ENCODE measurements at places on chromosomes 7 and 10.
A peak's percentile ranks its signal among the peaks of the same experiment; 100 is the strongest.

DNA sequence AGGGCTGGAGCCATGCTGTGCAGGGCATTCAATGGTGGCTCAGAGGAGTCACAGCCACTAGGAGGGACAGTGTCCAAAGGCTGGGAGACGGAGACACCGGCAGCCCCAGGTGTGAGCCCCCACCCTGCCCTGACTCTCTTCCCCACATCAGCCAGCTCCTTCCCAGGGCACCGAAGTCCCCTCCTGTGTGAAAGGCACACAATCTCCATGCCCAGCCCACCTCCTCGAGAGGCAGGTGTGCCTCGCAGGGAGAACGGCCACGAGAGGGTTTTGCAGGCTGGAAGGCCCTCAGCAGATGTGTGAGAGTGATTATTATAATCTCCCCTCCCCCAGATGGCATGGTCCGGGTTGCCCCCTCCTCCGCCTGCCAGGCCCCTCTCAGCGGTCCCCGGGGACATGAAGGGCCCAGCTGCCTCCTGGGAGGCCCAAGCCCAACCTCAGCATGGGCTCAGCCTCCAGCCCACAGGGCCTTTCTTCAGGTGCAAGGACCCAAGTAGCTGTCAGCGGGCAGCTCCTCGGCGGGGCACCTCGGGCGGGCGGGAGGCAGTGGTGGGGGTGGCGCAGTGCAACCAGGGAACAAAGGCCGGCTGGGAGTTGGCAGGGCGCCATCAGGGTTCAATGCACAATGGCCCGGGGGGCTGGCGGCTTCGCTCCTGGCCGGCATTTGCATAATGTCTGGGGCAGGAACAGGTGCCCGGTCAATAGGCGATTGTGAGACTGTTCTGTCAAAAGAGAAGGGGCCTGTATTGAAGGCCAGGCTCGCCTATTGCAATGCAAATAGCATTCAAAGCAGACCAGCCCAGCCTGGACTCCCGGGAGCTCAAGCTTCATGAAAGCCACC lies 155.3 kb upstream of the ZMIZ1 start:
- peaks cover 2% of the 10 kb centered on the region for H3K4me1 ChIP-seq
- no peak for DNase-seq
- H3K36me3 ChIP-seq, result no peaks in the 10 kb centered on the region

DNA sequence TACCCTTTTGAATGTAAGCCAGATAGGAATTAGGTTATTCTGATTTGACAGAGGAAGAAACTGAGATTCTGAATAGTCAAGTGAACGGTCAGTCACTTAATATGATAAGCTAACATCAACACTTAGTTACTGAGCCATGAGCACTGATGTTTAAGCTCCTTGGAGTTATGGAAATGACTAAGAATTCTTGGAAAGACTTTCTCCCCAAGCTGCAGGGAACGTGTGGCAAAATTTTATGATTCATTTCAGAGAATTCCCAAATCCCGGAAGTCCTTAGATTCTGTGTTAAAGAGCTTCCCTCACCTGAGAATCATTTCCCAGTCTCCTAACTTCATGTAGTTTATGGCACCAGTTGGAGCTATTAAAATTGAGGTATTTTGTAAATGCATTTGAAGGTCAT lies 330.9 kb downstream of the XPNPEP1 start:
- H3K4me1 ChIP-seq, result no peaks in the 10 kb centered on the region
- no peak overlapping the region for H3K27ac ChIP-seq
- H3K4me3 ChIP-seq, result no peak overlapping the region
- H3K27me3 ChIP-seq, result no peaks in the 10 kb centered on the region
- no peaks in the 10 kb centered on the region for H3K36me3 ChIP-seq
- DNase-seq, result no peak

GRCh38 chr10:17609523-17610079 lies 7.6 kb downstream of the HACD1 start:
- no peak for DNase-seq
- no peaks in the 10 kb centered on the region for H3K4me1 ChIP-seq
- no peak overlapping the region for H3K4me3 ChIP-seq
- no peak overlapping the region for H3K27ac ChIP-seq
- no peaks in the 10 kb centered on the region for H3K36me3 ChIP-seq

DNA sequence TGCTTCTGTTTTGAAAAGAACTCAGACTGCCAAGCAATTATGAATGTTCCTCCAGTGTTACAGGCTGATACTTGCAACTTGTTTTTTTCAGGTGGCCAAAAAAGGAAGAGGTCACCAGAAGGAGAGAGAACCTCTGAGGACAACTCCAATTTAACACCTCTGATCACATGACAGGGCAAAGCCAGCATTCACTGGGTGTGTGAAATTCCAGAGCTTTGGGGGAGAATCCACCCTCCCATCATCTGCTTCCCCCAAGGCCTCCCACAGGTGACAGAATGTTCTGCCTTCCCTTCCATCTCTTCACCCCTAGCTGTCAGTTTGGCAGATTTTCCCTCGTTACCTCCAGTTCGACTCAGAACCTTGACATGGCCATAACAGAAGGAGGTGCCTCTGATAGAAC lies 39.1 kb downstream of the GOT1 start:
- H3K27ac ChIP-seq, result peak overlapping the region; percentile 71
- H3K27me3 ChIP-seq, result no peaks in the 10 kb centered on the region

DNA sequence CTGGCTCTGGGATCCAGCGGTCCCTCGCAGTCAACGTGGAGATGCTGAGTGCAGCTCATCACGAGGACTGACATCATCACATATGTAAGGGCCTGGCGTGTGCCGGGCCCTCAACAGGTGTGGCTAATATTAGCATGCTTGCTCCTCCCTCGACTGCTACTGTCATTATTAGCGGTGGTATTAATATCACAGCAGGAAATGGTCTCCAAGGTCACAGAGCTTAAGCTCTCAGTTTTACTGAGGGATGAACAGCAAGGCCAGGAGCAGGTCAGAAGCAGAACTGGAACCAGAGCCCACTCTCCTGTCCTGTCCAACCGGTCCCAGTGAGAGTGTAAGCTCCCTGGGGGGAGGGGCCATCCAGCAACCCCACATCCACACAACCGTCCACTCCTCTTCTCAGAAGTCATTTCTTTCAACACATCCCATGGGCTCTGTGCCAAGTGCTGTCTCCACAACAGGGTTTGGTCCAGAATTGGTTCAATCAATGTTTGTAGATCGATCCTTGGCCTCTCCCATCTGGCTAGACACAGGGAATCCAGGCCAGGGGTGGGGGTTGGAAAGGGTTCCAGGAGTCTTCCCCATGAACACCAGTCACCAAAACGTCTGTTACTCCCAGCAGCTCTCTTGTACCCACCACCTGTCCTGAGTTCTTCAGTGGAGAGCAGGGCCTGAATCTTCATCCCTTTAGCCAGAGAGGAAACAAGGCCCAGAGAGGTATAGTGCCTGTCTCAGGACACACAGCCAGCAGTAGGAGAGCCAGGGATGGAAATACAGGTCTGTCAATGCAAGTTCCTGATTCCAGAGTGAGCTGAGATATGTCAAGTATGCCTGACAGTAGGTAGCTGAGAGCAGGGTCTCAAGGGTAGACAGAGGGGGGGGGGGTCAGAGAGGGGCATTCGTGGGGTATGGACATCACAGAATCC lies 45.3 kb upstream of the ZMIZ1 start:
- H3K36me3 ChIP-seq, result no peaks in the 10 kb centered on the region
- H3K4me3 ChIP-seq, result no peak overlapping the region
- H3K4me1 ChIP-seq, result peaks cover 3% of the 10 kb centered on the region
- no peak overlapping the region for H3K27ac ChIP-seq

- peak overlapping the region; percentile 63 for H3K27ac ChIP-seq
- peaks cover 13% of the 10 kb centered on the region for H3K4me1 ChIP-seq
- H3K36me3 ChIP-seq, result no peaks in the 10 kb centered on the region
- H3K27me3 ChIP-seq, result no peaks in the 10 kb centered on the region
Observed at GRCh38 chr7:39735903-39736302, 112.5 kb downstream of the RALA start.

- no peak overlapping the region for H3K27ac ChIP-seq
- no peaks in the 10 kb centered on the region for H3K27me3 ChIP-seq
- no peaks in the 10 kb centered on the region for H3K36me3 ChIP-seq
Observed at GRCh38 chr7:52146871-52147634, 830.4 kb upstream of the COBL start.

DNA sequence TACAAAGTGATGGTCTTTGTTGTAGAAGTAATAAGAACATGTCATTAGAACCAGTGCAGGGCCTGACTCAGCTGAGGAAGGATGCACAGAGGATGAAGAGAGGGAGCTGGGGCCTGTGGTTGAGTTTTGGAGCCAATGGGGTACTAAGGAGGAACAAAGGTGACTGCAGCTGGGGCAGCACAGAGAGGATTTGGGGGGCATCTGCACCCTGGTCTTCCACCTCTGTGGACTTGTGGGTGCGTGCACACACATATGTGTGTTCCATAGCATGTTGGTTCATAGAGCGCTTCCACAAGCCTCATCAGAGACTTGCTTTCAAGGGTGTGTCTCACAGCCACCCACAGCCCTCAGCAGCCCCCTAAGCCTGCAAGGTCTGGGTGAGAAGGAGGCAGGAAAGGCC lies 650.3 kb upstream of the MGMT start:
- no peaks in the 10 kb centered on the region for H3K27me3 ChIP-seq
- H3K36me3 ChIP-seq, result no peaks in the 10 kb centered on the region
- no peak overlapping the region for H3K27ac ChIP-seq
- no peak overlapping the region for H3K4me3 ChIP-seq

- H3K36me3 ChIP-seq, result no peaks in the 10 kb centered on the region
- no peaks in the 10 kb centered on the region for H3K27me3 ChIP-seq
- no peak overlapping the region for H3K4me3 ChIP-seq
- peaks cover 5% of the 10 kb centered on the region for H3K4me1 ChIP-seq
- no peak for DNase-seq
Observed at GRCh38 chr7:108327353-108327752, 128.9 kb downstream of the NRCAM start.

- DNase-seq, result no peak
- H3K4me1 ChIP-seq, result no peaks in the 10 kb centered on the region
- no peaks in the 10 kb centered on the region for H3K36me3 ChIP-seq
Observed at GRCh38 chr10:10850214-10850613, 167.5 kb upstream of the CELF2 start.

DNA sequence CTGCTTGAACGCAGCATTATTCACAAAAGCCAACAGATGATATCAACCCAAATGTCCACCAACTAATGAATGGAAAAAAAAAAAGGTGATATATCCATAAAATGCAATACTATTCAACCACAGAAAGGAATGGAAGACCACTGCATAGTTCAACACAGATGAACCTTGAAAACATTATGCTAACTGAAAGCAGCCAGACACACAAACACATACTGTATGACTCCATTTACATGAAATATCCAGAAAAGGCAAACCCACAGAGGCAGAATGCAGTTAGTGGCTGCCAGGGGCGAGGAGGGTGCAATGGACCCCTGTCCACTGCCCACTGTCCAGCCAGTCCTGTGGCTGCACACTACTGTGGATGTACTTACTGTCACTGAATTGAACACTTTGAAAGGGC lies 36.6 kb downstream of the KIAA1549 start:
- no peak for DNase-seq
- H3K4me1 ChIP-seq, result peaks cover 4% of the 10 kb centered on the region
- H3K27ac ChIP-seq, result no peak overlapping the region
- no peaks in the 10 kb centered on the region for H3K36me3 ChIP-seq

DNA sequence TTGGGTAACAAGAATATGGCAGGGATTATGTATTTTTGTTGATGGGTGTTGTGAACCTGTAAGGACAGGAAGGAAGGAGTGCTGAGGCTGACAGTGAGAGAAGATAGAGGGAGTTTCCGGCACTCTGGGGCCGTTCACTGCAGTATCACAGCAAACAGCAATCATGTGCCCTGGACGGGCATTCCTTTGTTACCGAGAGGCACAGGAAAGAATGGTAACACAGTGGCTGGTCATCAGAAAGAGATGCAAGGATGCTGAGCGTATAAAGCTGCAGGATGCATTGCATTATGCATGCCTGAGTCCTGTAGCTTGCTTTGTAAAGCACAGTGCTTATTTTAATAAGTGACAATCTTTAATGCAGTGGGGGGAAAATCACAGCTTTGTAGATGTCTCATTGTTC lies 286.8 kb downstream of the RPS24 start:
- H3K27ac ChIP-seq, result no peak overlapping the region
- no peak for DNase-seq
- H3K27me3 ChIP-seq, result no peaks in the 10 kb centered on the region
- H3K4me3 ChIP-seq, result no peak overlapping the region
- no peaks in the 10 kb centered on the region for H3K36me3 ChIP-seq
- no peaks in the 10 kb centered on the region for H3K4me1 ChIP-seq

DNA sequence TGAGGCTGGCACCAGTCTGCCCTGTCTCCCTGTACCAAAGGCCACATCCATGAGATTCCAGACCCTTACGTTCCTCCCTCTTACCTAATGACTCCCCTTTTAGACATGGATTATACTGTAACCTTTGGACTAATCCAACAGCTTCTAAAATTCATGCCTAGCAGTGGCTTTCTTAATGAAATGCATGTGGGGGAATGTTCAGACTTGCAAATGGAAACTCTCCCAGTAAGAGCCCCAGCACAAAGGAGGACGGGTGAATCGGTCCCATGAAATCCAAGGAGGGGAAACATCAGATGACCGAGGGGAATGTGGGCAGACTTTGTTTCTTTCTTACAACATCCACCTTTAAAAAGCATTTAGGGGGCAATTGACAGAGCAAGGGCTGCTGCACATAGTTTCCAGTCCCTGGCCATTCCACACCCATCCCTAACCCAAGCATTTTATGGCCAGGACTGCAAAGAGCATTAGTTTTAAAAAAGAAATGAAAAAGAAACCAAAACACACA lies 71.5 kb downstream of the COL13A1 start:
- H3K4me1 ChIP-seq, result peaks cover 27% of the 10 kb centered on the region
- no peak overlapping the region for H3K27ac ChIP-seq
- H3K4me3 ChIP-seq, result no peak overlapping the region
- no peak for DNase-seq
- no peaks in the 10 kb centered on the region for H3K27me3 ChIP-seq
- no peaks in the 10 kb centered on the region for H3K36me3 ChIP-seq

GRCh38 chr7:146116521-146117222 lies at the start of gene CNTNAP2:
Gene CNTNAP2, plus strand, starts transcription at chr7:146116801. Its CDS starts 76 bp downstream, at chr7:146116877.
- H3K4me3 ChIP-seq, result peak within 1 kb of the TSS; percentile 37
- no peak within 1 kb of the TSS for H3K27ac ChIP-seq
- H3K4me1 ChIP-seq, result peaks cover 2% of the 10 kb centered on the region
- peak; percentile 90 for DNase-seq

- H3K36me3 ChIP-seq, result peaks cover 9% of the 10 kb centered on the region
- peaks cover 4% of the 10 kb centered on the region for H3K4me1 ChIP-seq
- H3K27ac ChIP-seq, result no peak overlapping the region
- H3K27me3 ChIP-seq, result no peaks in the 10 kb centered on the region
Observed at GRCh38 chr7:2795906-2796305, 48.2 kb downstream of the GNA12 start.

GRCh38 chr7:128959296-128959695 lies 21.6 kb downstream of the IRF5 start:
- H3K4me1 ChIP-seq, result no peaks in the 10 kb centered on the region
- no peak overlapping the region for H3K4me3 ChIP-seq
- H3K36me3 ChIP-seq, result peaks cover 12% of the 10 kb centered on the region

DNA sequence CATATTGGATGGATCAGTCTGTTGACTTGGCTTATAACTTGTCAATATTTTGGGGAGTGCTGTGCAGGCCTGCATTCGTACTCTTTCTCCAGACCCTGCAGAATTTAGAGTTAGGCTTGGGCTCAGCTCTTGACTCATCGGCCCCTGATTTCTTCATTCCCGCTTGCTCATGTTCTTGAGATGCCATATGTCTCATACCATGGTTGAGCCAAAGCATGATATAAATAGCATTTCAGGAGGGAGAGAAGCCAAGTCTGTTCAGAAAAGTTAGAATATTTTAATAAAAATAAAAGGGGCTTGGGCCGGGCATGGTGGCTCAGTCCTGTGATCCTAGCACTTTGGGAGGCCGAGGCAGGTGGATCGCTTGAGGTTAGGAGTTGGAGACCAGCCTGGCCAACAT lies 898.1 kb downstream of the TYW1 start:
- H3K27me3 ChIP-seq, result no peaks in the 10 kb centered on the region
- DNase-seq, result no peak
- no peak overlapping the region for H3K4me3 ChIP-seq
- no peaks in the 10 kb centered on the region for H3K4me1 ChIP-seq
- H3K36me3 ChIP-seq, result no peaks in the 10 kb centered on the region
